ENCODE measurements at places on chromosomes 2 and 18.

DNA sequence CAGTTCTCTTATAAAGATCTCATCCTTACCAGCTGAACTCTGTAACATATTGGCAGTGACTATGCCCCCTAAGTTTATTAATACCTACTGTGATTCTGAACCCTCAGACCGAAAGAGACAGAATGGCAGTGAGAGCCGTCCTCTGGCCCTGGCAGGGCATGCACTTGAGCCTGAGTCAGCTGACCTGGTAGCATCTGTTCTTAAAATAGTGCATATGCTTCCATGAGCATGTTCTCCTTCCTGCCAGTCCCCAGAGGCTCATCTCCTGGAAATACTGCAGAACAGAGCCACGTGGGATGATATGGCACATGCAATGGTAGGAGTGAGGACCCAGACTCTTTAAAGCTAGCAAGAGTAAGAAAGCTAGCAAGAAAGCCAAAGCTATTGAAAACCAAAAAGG, 59.0 kb downstream of the RASGRP3 start:
- DNase-seq = no peak

GRCh38 chr2:214782671-214783070, 26.8 kb downstream of the BARD1 start:
- no peak for DNase-seq

GRCh38 chr2:75716406-75716805, 5.7 kb upstream of the GCFC2 start:
- no peak for DNase-seq

DNA sequence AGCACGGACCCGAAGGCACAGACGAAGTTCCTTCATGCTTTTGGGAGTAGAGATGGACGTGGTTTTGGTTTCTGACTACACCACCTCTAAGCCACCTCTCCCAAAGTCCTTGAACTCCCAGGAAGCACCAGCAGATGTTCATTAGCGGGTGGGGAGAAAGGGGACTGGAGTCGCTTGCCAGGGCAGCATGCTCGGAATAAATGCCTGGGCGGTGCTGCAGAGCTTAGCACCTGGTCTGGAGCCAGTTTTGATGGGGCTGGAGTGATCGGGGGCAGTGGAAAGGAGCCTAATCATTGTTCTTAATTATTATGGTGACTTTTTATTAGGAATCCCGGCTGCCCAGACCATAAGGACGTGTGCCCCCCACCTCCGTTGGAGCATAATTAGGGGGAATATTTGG, 220.8 kb downstream of the TFCP2L1 start:
- DNase-seq = no peak

- DNase-seq = no peak
Observed at GRCh38 chr18:64019922-64020756, 50.3 kb downstream of the SERPINB8 start.

GRCh38 chr2:164975891-164976290, 20.6 kb upstream of the SLC38A11 start:
- peak; percentile 50 for DNase-seq

DNA sequence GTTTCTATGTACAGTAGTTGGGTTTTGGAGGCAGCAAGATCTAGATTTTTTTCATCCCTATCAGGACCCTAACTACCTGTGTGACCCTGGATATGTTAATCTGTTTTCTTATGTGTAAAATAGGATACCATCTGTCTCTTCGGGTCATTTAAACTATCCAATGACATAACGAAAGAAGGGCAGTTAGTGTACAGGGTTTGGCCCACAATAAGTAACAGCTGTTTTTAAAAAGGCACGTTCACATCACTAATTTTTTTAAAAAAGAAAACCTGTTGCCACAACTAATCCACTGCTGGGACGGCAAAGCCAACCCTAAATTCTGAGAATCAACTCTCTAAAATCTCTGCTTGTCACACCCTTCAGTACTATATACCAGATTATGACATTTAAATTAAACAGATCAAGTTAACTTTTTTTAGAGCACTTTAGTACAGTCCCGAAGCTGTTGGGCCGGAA, 869 bp downstream of the USP40 start:
- no peak for DNase-seq

GRCh38 chr18:28635530-28635929, 458.6 kb upstream of the CDH2 start:
- DNase-seq = no peak
